Astrocyte of the cerebellum (primary cell): ENCODE measurements at places on chromosomes 16 and 17.

DNA sequence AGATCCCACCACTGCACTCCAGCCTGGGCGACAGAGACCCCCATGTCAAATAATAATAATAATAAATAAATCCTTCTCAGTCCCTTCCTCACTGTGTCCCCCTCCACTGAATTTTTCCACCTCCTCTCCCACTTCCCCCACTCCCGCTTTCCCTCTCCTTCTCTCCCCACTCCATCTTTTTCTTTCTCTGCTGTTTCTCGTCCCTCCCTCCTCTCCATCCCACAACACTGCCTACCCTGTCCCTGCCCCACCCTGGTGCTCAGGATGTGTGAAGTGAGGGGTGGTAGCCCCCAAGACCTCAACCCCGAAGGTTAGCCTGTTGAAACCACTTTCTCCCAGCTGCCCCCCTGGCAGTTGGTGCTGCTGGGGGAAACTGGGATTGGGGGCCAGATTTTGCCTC is 34.4 kb upstream of the STH start:
- no peak for DNase-seq

DNA sequence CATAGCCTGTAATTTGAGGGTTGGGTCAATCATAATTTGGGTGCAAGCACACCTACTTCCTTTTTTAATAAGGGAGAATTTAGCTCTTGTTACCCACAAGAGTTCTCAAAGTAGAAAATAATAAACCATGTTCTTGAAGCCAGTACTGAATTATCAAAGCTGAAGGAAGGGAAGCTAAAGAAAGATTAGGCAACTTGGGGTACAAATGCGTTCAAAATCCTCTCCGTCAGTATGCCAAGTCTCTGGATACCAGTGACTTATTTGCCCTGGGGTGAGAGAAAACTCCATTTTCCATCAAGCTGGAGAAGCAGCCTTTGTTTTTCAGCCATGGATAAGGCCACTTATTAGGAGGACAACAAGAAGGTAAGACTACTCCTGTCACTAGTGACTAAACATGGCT is 23.5 kb upstream of the DHRS13 start:
- DNase-seq: no peak

DNA sequence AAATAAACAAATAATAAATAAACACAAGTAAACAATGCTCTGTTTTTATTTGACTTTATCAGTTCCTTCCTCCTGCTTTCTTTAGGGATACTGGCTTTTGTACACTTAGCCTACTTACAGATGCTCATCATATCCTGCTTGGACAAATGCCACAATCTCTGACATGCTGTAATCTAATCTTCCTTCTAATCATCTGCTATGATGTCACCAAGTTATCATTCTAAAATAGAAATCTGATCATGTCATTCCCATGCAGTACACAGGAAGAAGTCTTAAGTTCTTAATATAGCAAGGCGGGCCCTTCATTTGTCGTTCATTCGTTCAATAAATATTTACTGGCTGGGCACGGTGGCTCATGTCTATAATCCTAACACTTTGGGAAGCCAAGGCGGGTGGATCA is 9.1 kb upstream of the UBB start:
- DNase-seq: no peak

DNA sequence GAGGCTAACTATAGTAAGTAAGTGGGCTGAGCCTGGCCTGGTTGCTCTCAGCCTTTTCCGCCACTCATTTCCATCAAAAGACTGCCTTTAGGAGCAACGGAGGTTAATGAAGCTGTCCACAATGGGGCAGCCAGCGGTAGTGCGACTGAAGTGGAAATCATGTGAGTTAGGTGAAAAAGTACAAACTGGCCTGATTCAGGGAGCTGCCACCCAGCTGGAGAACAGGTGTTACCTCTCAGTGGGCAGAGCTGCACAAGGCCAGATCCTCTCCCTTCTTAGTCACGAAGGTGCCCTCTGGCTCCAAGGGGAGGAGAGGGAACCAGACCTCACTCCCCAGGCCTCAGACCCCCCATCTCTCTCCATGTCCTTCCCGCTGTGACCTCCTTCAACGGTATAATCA is 34.4 kb upstream of the CDRT4 start:
- no peak for DNase-seq

- DNase-seq: no peak
These were observed 3.5 kb upstream of the NLRC3 start for GRCh38 chr16:3580686-3581085.
